ENCODE measurements at places on chromosomes 11 and 22. TPM values are rescaled to one million over a fixed set of nuclear protein-coding genes. Genes with fewer than 3 reads are reported as not detected.

The NEFH gene
- 1.4 TPM for total RNA-seq

The CNTF gene
- total RNA-seq: 426 TPM

The DDX25 gene
- total RNA-seq: 2.2 TPM

The CYB5R2 gene
- 96.4 TPM for total RNA-seq

The SYT8 gene
- total RNA-seq: 1.1 TPM

The CLDN5 gene
- total RNA-seq: 136 TPM

The CDCA5 gene
- 0.71 TPM for total RNA-seq

The CEP126 gene
- 11.1 TPM for total RNA-seq

The TALDO1 gene
- total RNA-seq: 187 TPM

The CHRM4 gene
- not detected for total RNA-seq

The RIMBP3C gene
- 0.36 TPM for total RNA-seq

The ANKK1 gene
- 0.98 TPM for total RNA-seq

The RGL4 gene
- 1.2 TPM for total RNA-seq

The CLTCL1 gene
- total RNA-seq: 14.2 TPM

The PCSK7 gene
- total RNA-seq: 68.7 TPM

Data from sciatic nerve (tissue), 2 donors.